Amygdala (tissue), 56 donors: ENCODE measurements at places on chromosomes 7 and 10.

- no peak for DNase-seq
Observed at GRCh38 chr7:25537662-25538375, 309.5 kb upstream of the NPVF start.

GRCh38 chr10:95876756-95877155, 31.0 kb upstream of the CC2D2B start:
- no peak for DNase-seq

- DNase-seq: no peak
Observed at GRCh38 chr7:77991656-77992055, 193.1 kb downstream of the PHTF2 start.

GRCh38 chr10:94546049-94546900, 687 bp downstream of the HELLS start:
- no peak for DNase-seq

DNA sequence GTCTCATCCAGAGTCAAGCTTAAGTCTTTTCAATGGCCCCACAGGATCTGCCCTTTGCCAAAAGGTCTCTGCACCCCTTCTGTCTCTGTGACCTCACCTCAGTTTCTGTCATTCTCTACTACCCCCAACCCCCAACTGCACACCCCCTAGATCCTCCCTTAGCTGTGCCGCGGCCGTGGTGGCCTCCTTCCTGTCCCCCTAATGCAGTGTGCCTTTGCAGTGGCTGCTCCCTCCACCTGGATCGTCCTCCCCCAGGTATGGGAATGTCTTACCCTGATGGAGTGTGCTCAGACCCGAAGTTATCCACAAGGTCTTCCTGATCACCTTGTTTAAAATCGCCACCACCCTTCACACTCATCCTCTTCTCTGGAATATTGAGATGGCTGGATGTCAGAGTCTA, 9.6 kb downstream of the FGF8 start:
- DNase-seq: no peak

GRCh38 chr10:27072436-27073114, 27.7 kb downstream of the ANKRD26 start:
- no peak for DNase-seq

DNA sequence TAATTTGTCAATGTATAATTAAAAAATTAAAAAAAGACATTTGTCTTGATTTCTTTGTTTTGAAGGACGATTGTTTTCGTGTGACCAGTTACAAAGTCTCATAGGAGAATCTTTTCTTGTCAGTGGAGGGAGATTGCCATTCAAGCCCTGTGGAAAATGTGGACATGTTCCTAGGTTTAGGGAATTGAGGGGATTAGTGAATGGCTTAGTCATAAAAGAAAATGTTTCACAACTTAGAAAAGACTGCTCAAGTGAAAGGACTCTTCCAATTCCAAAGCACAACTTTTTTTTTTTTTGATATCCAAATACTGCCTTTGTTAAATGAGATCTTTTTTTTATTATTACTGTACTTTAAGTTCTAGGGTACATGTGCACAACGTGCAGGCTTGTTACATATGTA, 140.7 kb upstream of the HABP2 start:
- no peak for DNase-seq
